ENCODE measurements at places on chromosomes 7 and 10.

GRCh38 chr7:141024668-141025067 lies 9.9 kb upstream of the MRPS33 start:
- no peaks in the 10 kb centered on the region for H3K4me1 ChIP-seq
- H3K36me3 ChIP-seq = no peaks in the 10 kb centered on the region
- no peaks in the 10 kb centered on the region for H3K27me3 ChIP-seq
- no peak overlapping the region for H3K4me3 ChIP-seq

GRCh38 chr10:123786896-123787295 lies 104.7 kb downstream of the CPXM2 start:
- no peaks in the 10 kb centered on the region for H3K4me1 ChIP-seq
- H3K4me3 ChIP-seq = no peak overlapping the region
- H3K36me3 ChIP-seq = no peaks in the 10 kb centered on the region
- DNase-seq = no peak
- no peak overlapping the region for H3K27ac ChIP-seq

GRCh38 chr10:23368816-23369640 lies 24.4 kb upstream of the C10orf67 start:
- no peaks in the 10 kb centered on the region for H3K36me3 ChIP-seq
- DNase-seq = no peak
- H3K4me3 ChIP-seq = no peak overlapping the region
- H3K27me3 ChIP-seq = no peaks in the 10 kb centered on the region

DNA sequence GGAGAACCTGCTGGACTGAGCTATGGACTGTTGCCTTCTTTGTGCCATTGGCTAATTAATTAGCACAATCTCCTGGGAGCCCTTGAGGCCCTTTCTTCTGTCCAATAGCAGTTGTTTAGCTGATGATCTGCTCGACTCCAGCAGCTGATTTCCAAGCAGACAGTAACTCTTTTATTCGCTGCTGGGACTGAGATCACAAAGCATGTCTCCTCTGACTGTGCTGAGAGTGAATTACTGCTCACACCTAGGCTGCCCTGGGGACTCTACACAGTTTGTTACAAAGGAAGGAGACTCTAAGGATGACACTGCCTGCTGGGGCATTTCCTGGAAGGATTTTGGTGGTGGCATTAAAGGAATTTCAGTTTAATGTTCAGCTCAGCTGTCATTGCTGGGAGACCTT lies 31.4 kb downstream of the CASP7 start:
- no peak for DNase-seq
- no peak overlapping the region for H3K27ac ChIP-seq
- H3K27me3 ChIP-seq = no peaks in the 10 kb centered on the region
- no peak overlapping the region for H3K4me3 ChIP-seq
